ENCODE measurements at places on chromosomes 5 and 9.

DNA sequence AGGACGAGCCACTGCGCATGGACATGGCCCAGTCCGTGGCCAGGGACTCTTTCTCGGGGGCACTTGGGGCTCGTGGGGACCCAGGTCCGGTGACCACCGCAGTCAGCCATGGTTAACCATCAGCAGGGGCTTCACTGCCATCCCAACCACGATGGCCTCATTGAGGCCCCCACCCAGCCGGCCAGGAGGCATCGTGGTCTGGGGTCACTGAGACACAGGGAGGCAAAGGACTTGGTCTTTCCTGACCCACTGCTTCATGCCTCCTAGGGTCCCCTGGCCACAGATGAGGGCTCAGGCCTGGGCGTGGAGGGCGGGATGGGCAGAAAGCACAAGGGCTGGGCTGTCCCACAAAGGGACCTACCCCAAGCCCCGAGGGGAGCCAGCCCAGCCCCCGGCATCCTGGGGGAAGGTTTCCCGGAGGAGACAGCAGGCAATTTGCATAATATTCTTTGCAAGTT, 6.6 kb downstream of the NACC2 start:
- DNase-seq: no peak

DNA sequence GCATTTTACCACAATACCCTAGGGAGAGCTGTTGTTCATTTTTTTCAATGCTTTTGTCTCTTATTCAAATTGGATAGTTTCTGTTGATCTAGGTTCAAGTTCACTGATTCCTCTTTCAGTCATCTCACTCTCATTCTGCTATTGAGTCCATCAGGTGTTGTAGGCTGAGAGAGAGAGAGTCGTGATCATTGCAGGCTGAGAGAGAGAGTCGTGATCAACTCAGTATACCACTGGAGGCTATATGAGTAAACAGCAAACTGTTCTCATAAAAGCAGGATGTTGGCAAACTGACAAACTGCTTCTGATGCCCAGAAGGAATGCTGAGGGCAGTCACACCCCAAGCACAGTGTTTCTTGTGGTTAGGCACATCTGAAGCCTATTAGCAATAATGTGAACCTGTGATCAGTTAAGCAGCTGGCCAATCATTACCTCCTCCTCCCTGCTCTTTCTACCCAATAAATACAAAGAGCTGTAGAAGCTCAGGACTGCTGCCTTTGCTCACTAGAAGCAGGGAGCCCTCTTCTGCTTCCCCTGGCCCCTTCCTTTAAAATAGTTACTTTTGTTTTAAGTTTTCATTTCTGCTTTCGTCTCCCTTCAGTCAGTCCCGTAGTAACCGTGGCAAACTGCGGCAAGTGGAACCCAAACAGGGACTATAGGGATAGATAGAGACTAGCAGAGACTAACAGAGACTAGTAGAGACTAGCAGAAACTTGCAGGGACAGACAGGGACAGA, 476.1 kb upstream of the ACO1 start:
- no peak for DNase-seq

DNA sequence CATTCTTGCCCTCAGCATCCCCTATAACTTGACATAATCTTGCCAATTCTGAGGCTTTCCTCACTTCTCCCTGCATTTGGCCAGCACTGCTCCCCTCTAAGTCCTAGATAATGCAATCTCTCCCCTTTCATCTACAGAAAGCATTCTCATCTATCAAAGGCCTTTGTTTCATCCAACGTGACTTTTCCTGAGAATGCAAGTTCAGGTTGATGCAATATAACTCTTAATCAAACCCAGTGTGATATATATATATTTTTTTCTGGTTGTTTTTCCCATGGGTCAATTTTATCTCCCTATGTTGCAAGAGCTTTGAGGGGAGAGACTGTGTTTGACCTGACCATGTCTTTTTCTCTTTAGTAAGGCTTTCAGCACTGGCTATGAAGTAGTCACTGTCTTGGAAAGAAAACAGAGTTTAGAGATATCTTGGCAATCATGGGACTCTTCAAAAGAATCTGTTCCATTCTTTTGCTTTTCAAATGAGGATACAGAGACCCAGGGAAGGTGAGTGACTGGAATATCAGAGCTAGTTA, 268.6 kb downstream of the TRPM3 start:
- no peak for DNase-seq

DNA sequence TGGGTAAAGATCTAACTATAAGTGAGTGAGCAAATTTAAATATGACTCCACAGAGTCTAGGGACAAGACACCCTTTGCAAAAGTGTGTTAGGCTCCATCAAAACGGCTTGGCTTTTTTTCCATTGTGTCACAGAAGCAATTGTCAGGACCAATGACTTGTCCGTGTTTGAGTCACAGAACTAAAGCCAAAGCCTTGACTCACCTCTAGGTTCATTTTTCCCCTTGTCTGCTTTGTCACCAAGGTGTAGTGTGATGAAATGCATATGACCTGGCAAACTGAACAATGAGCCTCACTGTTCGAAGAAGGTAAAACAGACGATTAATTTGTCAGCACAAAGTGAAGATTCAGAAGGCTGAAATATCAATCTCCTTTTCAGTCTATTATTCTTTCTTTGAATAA, 331.0 kb downstream of the GLIS3 start:
- no peak for DNase-seq

GRCh38 chr9:81685763-81686613, 3.4 kb downstream of the TLE1 start:
- DNase-seq: peak; percentile 69

GRCh38 chr5:77225531-77225930, 15.1 kb downstream of the PDE8B start:
- peak; percentile 20 for DNase-seq

DNA sequence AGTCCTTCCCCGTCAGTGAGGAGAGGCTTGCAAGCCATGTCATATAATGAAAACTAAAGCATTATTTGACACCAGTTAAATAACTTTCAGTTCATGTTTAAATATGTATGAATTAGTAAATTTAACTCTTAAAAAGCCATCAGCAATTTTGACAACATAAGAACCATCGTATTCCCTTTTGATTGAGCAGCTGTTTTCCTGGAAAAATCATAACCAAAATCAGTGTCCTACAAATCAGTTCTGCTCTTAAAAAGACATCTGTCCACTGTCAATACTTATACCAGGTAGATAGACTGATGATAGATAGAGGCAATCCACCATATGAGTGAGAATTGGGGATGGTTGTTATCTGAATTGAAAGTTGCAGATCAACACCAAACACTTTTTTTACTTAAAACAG, 2.3 kb downstream of the DIRAS2 start:
- no peak for DNase-seq

GRCh38 chr5:154862766-154863165, 4.3 kb downstream of the CNOT8 start:
- no peak for DNase-seq

- no peak for DNase-seq
Measured at GRCh38 chr9:69888856-69889585, 68.4 kb downstream of the CFAP95 start.

GRCh38 chr9:96476591-96476990, 26.6 kb downstream of the HABP4 start:
- no peak for DNase-seq

- no peak for DNase-seq
Measured at GRCh38 chr5:148397968-148398595, 14.3 kb downstream of the FBXO38 start.

GRCh38 chr5:58275516-58275915, 184.4 kb downstream of the PLK2 start:
- DNase-seq: no peak

DNA sequence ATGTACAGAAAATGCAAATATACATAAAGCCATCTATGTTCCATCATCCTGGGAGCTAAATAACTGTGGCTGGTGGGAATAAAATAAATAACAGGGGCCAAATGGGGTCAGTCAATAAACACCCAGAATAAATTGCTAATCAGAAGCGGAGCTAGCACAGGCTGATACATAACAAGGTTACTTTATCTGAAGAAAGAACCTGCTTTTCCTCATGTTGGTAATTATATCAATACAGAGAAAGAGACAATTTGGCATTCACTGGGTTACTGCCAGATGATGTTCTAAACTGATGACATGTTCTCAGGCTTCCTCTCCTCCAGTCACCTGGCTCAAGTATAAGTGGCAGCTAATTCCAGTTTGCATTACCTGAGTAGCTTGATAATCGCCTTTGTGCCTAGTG, 144.9 kb upstream of the CD180 start:
- DNase-seq: no peak

GRCh38 chr9:131826966-131827525, 87.2 kb upstream of the RAPGEF1 start:
- no peak for DNase-seq
